Activated T-cell treated with anti-CD3 and anti-CD28 coated beads for 1 hour (primary cell): ENCODE measurements at places on chromosomes 5 and 9.

GRCh38 chr5:119418606-119419100, 33.6 kb upstream of the HSD17B4 start:
- DNase-seq, result no peak

- DNase-seq, result no peak
These were observed 19.2 kb downstream of the SIL1 start for GRCh38 chr5:139178935-139179334.

DNA sequence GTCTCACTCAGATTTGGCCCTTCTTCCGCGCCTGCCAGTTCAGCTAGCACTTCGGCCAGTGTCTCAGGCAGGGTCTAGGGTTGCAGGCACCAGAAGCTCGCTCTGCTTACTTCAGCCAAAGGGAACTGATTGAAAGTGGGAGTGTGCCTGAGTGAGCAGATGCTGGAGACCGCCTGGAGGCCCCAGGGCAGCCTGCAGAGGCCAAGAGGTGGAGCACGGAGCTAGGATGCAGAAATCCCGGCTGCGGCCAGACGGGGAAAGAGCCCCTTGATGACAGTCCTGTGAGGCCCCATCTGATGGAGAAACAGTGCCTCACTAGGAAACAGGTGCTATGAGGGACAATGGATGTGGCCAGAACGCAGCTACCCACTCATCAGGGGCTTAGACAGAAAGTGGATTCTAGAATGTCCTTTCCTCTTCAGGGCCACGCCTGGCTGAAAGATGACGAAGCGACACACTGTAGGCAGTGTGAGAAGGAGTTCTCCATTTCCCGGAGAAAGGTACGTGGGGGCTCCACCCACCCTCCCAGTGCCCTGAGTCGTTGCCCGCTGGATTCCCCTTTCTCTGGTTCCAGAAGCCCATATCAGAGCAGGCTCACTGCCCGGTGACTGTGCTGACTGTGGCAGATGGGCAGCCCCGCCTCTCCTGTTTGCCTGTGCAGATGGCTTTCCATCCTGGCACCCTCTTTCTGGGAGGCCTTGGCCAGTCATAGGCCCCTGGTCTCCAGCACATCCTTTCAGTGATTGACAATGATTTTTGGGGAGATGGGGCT, 16.1 kb downstream of the HNRNPH1 start:
- DNase-seq, result no peak

DNA sequence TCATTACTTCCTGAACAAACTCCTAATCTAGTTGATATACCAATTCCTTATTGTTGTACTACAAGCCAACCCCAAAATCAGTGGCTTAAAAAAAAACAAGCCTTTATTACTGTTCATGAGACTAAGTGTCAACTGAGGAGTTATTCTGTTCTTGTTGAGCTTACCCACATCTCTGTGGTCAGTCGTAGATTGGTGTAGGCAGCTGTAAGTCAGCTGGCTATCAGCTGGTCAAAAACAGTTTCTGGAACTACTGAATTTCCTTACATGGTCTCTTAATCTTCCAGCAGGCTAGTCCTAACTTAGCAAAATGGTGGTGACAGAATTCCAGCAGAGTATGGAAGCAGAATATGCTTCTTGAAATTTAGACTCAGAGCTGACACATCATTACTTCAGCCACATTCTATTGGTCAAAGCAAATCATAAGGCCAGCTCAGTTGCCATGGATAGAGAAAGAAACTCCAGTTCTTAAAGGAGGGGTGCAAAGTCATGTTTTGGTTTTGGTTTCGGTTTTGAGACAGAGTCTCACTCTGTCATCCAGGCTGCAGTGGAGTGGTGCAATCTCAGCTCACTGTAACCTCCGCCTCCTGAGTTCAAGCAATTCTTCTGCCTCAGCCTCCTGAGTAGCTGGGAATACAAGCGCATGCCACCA, 386.1 kb upstream of the MPDZ start:
- no peak for DNase-seq

- no peak for DNase-seq
These were observed 2.8 kb downstream of the NIPSNAP3A start for GRCh38 chr9:104750185-104750767.

DNA sequence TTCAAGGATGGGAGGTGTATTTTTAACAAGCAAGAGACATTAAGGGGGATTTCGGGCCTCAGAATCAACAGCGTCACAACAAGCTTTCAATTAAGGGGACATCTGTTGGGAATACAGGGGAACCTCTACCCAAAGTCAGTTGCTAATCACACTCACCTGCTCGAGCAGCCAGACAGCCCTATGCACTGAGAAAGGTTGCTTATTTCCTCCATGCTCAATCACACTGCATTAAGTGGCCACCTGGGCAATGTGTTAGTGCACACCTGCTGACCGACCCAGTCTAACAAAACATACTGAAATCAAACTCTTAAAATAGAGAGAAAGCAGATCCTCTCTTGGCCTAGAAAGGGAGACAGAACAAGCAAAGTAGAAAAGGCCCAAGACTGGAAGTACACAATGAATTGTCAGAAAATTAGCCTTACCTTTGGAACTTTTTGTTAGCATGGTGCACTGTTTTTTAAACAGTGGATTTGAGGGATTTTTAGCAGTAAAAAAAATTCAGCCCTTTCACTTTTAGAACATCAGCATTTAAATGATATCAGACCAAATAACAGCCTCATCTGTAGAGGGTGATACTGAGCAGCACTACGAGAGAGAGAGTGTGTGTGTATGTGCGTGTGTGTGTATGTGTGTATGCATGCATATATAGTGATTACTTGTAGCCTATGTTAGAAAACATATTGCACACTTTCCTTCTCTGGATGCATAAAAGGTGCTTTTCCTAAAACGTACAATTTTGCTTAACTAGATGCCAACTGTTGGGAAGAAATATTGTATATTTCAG, 1118.6 kb upstream of the DMAC1 start:
- no peak for DNase-seq

DNA sequence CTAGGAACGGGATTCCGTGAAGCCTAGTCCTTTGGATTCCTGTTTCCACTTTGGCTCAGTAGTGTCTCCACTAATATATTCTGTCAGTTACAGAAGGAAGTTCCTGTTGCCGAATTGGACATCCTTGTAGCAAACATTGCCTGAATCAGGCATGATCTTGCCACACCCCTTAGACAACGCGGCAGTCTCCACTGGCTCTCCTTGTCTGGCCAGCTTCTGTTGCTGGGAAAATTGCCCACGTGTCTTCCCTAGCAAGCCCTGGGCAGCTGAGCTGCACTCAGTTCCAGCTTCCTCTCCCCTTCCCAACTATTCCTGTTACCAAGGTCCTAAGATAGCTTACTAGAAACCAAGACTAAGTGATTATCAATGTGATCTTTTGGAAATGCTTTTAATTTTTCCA, 316.6 kb upstream of the RIOK2 start:
- DNase-seq, result no peak

- DNase-seq, result no peak
These were observed 7.2 kb downstream of the PDLIM4 start for GRCh38 chr5:132264546-132265335.

GRCh38 chr5:33827018-33827707, 64.6 kb downstream of the ADAMTS12 start:
- no peak for DNase-seq

GRCh38 chr5:126868338-126869004, 91.5 kb downstream of the LMNB1 start:
- DNase-seq, result no peak

DNA sequence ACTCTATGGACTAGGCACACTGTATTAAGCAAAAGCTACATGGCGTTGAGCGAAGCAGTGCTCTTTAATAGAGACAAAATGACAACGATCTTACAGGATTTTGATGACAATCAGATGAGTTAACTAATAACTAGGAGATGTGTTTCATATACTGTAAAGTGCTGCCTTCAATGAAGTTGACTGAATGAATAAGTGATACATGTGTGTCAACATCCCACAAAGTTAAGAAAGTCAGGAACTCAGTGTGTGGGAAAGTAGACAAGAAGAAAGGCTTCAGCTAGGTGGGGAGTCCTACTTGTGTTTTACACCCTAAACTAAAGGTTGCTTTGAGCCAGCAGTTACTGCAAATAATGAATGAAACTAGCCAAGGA, 79.6 kb downstream of the PAPPA start:
- no peak for DNase-seq
